ENCODE measurements at places on chromosomes 6 and 20.
A peak's percentile ranks its signal among the peaks of the same experiment; 100 is the strongest.

- no peak for DNase-seq
Observed at GRCh38 chr6:151209071-151209831, 30.5 kb upstream of the AKAP12 start.

DNA sequence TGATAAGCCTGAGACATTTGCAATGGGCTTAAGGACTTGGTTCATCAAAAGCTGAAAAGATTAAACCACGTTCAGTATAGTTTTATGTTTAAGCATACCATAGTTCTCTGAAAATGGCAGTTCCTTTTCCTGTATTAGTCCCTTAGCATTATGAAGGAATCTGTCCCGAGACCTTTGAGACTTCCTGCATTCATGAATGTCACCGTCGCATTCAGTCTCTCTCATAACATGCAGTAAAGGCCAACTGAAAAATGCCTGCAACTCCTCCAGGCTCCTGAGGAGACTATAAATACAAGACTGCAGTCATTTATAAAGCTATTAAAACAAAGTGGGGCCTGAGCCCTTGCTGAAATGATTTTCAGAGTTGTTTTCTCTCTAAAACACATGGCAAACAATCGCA lies 129.1 kb downstream of the SYCP2 start:
- no peak for DNase-seq

DNA sequence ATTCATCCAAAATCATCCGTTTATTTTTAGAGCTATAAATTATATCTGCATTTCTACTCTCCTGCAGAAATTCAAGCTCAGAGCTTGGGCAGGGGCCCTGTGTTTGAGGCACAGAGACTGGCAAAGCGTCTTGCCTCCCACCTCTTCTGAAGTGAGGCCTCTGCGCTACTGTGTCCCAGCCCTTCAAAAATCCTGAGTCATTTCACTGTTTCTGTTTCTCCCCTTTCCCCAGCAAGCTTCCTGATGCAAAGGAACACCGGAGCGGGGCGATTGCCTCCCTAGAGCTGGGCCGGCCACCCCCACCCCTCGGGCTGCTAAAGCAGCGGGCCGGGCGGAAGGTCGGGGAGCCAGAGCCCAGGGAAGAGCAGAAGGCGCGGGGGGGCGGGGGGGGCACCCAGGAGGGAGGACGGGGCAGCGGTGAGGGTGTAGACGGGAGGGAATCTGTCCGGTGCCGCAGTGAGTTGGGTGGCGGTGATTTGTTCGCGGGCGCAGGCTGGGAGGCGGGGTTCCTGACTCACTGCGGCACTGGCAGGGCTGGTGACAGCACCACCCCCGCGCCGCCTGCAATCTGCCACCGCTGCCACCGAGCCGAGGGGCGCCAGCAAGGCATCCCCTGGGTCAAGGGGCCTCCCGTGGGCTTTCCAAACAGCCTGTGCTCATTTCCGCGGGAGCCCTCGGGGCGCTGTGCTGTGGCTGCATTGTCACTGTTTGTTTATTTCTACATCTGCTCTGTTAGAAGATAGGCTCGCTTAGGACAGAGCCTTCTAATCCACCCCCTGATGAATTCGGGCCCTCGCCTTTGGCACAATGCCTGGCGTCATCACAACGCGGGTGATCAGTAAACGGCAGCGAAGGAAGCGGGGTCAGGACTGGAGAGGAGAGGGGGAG lies 46.5 kb upstream of the SNAP25 start:
- no peak for DNase-seq

GRCh38 chr6:32188381-32189068 lies 1.5 kb downstream of the PBX2 start:
- DNase-seq = no peak

GRCh38 chr20:50992733-50993457 lies 30.0 kb downstream of the KCNG1 start:
- DNase-seq = no peak

GRCh38 chr6:16787128-16787682 lies 25.9 kb upstream of the ATXN1 start:
- no peak for DNase-seq

DNA sequence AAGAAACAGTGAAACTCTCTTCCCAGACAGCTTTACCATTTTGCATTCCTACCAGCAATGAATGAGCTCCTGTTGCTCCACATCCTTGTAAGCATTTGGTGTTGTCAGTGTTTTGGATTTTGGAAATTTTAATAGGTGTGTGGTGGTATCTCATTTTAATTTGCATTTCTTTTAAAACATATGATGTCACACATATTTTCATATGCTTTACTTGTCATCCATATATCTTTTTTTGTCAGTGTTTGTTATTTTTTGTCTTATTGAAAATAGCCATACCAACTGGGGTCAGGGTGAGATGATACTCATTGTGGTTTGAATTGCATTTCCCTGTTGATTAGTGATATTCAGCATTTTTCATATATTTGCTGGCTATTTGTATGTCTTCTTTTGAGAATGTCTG lies 119.5 kb upstream of the FOXA2 start:
- DNase-seq = no peak

DNA sequence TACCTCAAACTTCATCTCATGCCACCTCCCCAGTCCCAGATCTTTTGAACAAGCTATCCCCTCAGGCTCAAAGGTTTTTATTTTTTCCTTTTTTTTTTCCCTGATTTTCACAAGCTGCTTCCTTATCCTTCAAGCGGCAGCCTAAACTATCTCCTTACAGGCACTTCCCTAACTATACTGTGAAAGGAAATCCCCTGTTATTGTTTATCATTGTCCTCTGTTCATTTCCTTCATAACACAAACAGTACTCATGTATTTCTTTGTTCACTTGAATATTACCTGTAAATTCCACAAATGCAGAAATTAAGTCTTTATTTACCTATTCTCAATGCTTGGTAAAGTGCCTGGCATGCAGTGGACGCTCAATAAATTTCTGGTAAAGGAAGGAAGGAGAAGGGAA lies 48.9 kb downstream of the ME1 start:
- DNase-seq = no peak

- DNase-seq = no peak
Observed at GRCh38 chr6:93423542-93423941, 4.2 kb upstream of the EPHA7 start.

- no peak for DNase-seq
Observed at GRCh38 chr6:159090530-159091480, 46.0 kb upstream of the TAGAP start.

DNA sequence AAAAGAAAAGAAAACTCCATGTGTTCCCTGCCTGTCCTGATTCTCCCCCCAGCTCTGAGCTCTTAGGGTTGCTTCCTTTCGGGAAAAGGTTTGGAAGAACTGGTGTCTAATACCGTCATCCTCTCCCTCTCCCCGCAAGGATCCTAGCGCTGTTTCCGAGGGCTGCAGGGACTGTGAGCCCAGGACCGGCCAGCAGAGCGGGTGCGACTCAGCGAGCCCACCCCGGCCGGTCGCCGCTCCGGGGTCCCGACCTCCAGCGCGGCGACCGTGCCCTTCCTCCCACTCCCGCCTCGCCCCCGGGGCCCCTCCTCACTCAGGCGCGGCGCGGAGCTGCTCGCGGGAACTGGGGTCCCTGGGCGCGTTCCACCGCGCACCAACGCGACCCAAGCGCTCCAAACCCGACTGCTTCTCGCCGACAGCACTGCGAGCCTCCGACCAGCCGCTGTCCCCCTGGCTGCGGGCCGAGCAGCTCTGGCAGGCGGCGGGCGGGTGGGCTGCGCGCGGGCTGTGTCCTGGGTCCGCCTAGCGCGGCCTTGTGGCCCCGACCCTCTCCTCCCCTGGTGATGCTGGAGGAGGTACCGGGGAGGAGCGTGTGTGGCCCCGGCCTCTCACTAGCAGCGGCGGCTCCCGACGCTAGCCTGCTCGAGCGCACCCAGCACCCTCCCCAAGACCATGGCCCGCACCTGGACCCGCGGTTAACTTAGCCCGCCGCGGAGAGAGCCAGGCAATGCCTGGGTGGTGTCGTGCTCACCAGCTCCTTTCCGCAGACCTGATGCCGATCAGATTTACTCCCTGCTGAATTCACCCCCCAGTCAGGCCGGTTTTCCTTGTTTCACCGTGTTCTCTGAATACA lies at the start of gene PLA2G7:
TSS of gene PLA2G7 (minus strand) at position 509 of the 853 bp plus-strand sequence. CDS start 12,484 bp downstream, outside the sequence.
- DNase-seq = no peak

DNA sequence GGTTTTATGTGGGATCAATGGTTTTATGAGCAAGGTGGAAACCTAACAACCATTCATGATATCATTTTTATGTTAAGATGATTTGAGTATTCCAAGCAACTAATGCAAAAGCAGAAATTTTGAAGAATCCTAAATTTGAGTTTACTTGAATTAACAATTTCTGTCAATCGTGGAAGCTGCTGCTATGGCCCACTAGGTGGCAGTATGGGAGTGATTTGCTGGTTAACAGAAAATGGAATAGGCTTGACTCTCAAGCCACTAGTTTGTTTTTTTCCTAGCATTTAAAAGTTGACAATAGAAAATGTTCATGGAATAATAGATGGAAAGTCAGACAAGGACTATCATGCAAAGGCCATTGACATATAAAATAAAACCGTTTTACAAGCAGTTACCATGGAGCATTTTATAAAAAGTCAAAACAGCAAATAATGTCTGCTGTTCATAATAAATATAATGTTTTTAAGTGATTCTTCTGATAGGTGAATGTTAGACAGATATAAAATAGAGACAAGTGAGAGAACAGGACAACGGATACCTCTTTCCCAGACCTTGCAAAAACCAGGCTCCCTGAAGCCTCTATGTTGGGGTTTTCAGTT lies 43.0 kb upstream of the TMEM200A start:
- peak; percentile 12 for DNase-seq

Measured in stimulated activated CD8-positive, alpha-beta memory T cell treated with anti-CD3 and anti-CD28 coated beads, Interleukin-7, amount 100 ng/mL, for 1 hour (primary cell).